Endothelial cell (in vitro differentiated cells): ENCODE measurements at places on chromosomes 2 and 18.

- no peak for DNase-seq
These were observed 46.1 kb downstream of the SOWAHC start for GRCh38 chr2:109660046-109660860.

- no peak for DNase-seq
These were observed 132.9 kb upstream of the SH3BP4 start for GRCh38 chr2:234818937-234819336.

DNA sequence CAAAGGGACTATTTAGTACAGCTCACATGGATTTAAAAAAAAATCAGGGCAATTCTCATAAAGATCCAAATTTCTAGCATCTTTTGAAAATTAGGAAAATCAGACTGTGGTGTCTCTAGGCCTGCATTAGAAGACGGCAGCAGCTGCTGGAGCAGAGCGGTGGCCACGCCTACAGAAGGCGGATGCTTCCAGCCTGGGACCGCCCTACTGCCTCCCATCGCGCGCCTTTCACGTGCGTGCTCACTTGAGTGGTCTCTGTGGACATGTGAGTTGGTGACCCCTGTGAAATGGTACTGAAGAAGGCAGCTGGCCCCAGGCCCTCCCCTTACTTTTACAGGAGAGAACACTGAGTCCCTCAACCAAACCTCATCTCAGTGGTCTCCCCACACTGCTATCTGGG lies 15.2 kb upstream of the ZFP36L2 start:
- no peak for DNase-seq

- DNase-seq, result no peak
These were observed 247.6 kb upstream of the TNP1 start for GRCh38 chr2:217107480-217107879.

GRCh38 chr2:148282201-148282600 lies 261.3 kb downstream of the MBD5 start:
- no peak for DNase-seq

DNA sequence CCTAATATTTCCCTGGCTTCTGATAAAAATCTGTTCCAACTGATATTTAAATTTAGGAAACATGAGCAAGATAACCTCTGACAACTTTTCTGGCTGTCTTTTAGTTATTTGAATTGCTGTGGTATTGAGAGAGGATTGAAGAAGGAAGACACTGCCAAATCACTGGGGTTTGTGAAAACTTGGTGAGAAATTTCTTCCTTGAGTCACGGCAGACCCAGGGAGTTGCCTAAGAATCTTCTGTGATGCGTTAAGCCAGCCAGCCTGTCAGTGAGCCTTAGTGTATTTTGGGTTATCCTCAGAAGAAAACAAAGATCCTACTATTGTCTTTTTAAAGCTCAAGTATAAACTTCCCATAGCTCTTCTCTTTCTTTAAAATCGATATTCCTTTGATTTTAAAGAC lies 17.5 kb upstream of the DOK6 start:
- DNase-seq, result no peak

DNA sequence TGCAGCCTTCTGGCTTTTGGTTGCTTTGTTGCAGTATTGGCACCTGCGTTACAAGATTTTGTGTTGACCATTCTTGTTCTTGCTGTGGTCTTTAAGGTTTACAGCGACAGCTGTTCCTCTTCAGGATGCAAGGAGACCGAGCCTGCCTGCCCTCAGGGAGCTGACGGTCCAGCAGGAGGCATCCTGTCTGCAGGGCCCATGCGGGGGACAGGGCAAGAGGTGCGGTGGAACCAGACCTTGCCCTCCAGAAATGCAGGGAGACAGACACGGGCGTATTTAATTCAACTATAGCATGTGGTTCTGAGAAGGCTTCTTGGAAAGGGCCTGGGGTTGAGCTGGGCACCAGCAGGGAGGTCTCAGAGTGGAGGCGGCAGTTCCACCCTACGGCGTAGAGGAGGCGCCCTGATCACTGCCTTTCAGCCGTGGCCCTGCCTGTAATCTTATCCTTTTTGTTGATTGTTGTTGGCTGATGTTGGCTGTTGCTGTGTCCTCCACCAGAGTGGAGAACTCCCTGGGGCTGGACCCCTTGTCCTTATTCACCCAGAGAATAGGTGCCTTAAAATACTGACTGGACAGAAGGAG lies 71.7 kb downstream of the HPCAL1 start:
- DNase-seq, result no peak

GRCh38 chr2:165069151-165069550 lies 113.8 kb upstream of the SLC38A11 start:
- DNase-seq, result no peak

- no peak for DNase-seq
These were observed 46.0 kb upstream of the MBP start for GRCh38 chr18:77178559-77178958.

- DNase-seq, result peak; percentile 81
These were observed 45.9 kb upstream of the REG3G start for GRCh38 chr2:78979380-78980151.

DNA sequence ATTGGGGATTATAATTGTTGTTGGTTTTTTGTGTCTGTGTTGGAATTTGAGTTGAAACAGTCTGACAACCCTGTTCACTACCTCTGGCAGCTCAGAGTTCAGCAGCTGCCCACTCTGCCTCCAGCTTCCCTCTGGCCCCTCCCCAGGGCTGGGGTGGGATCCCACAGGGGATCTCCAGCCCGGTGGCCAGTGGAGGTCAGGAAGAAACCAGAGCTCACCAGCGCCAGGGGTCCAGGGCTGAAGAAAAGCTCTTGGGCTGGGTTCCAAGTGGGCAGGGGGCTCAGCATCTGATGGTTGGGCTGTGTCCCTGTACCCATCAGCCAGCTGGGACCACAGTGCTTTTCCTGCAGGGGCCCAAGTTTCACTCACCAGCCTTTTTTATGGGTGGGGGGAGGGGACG lies 16.5 kb upstream of the NCL start:
- no peak for DNase-seq

DNA sequence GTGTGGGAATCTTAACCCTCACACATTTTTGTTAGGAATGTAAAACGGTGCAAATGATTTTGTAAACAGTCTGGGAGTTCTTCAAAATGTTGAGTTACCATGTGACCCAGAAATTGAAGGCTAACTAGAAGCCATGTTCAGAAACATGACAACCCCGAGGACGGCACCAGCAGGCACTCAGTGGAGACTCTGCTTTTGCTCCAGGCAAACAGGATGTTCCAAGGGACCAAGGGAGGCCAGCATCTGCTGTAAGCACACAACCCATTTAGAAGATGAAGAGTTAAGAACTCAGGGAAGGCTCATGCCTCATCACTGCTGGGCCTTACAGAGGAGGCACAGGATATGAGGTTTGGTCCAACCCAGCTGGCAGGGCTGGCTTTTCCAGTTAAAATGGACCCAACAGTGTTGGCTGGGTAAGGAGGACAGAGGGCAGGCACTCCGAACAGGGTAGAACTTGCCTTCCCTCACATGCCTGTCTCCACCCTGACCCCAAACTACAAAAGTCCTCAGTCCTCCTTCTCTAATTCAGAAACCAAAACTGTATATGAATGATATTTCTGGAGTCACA lies 23.6 kb downstream of the PARD6G start:
- no peak for DNase-seq
